ENCODE measurements at places on chromosomes 16 and 17.

- DNase-seq = no peak
These were observed 46.8 kb downstream of the ZDHHC7 start for GRCh38 chr16:84964386-84965128.

- peak; percentile 43 for DNase-seq
These were observed 17.6 kb upstream of the NKD1 start for GRCh38 chr16:50530277-50531236.

DNA sequence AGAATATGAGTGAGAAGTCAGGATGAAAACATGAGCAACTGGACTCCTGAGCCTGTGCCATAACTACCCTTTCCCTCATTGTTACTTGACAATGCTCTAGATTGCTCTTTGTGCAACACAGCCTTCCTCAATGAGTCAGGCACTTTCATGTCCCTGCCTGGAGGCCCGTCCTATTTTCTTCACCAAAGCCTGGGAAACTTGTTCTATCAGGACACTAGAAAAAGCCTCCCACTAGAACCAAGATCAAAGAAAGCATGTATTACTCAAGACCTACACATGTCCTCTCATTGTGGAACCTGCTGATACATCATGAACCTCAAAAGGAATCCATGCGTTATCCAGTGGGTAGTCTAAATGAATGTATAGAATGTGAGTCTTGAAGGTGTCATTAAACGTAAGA, 624.5 kb downstream of the TOX3 start:
- DNase-seq = no peak

DNA sequence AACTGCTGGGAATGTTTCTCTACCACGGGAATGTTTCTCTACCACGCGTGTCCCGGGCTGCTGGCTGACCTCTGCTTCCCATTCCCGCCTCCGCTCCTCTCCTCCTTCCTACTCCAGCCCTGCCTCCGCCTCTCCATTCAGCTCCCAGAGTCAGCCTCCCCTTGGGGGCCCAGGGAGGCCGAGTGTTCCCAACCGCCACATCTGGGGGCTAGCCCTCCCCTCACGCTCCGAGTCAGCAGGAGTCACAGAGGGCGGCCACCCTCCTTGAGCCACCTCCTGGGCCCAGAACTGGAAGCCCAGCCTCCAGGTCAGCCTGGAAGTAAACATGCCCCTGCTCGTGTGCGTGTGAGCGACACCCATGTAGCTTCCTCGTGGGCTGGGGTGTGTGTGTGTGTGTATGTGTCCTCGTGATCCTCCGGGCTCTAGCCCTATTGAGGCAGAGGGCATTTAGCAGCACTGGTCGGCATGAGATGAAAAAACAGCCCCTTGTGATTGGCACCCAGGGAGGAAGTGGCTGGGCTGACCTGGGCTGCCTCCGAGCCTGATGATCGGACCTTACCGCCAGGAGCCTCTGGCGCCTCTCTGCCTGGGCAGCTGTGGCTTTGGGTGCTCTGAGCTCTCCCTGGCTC, 7.3 kb downstream of the CYGB start:
- DNase-seq = no peak

- no peak for DNase-seq
These were observed 5.0 kb upstream of the CAPN15 start for GRCh38 chr16:522320-523096.

Data from coronary artery (tissue), 2 donors.